ENCODE measurements at places on chromosomes 16 and 17. TPM values are rescaled to one million over a fixed set of nuclear protein-coding genes. Genes with fewer than 3 reads are reported as not detected.

SECTM1 gene
- total RNA-seq, result 16.4 TPM

GRCh38 chr17:753418-753817, 1.4 kb upstream of the GEMIN4 start:
- no peak for DNase-seq

GRCh38 chr17:69525920-69526841, 111.7 kb downstream of the MAP2K6 start:
- no peak for DNase-seq

DNA sequence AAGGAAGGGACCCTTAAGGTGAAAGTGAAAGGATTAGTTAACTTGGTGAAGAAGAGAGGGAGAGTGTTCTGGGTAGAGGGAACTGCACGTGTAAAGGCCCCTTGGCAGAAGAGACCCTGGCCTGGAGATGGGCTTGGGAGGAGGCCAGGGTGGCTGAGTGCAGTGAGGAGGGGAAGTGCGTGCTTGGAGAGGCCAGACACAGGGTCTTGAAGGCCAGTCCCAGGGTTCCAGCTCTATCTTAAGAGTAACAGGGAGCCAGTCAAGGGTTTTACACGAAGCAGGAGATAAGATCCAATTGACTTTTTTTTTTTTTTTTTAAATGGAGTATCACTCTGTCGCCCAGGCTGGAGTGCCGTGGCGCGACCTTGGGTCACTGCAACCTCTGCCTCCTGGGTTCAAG, 15.2 kb upstream of the DOK4 start:
- DNase-seq, result no peak

- DNase-seq, result no peak
Measured at GRCh38 chr17:19703828-19704613, 12.4 kb downstream of the SLC47A2 start.

GRCh38 chr17:82212331-82213250, at the start of gene CCDC57:
Gene CCDC57 (minus strand): TSS chr17:82212842. CDS start chr17:82201944, 10,898 bp downstream.
- peak; percentile 72 for DNase-seq

- DNase-seq, result no peak
Measured at GRCh38 chr17:10992106-10992880, 154.4 kb upstream of the PIRT start.

Data from activated CD4-positive, alpha-beta T cell treated with anti-CD3 and anti-CD28 coated beads, Interleukin-2, amount 10 ng/mL, durations not matched to agents 7 days and 5 days (primary cell).